Large intestine (tissue), 12 donors: ENCODE measurements at places on chromosomes 12 and 14. TPM values are rescaled to one million over a fixed set of nuclear protein-coding genes. Genes with fewer than 3 reads are reported as not detected.

The RHOJ gene
- 20.7 TPM for polyA plus RNA-seq

The GZMH gene
- 0.70 TPM for polyA plus RNA-seq

The TTC9 gene
- polyA plus RNA-seq: 1.9 TPM

The LBHD2 gene
- not detected for polyA plus RNA-seq

The ARF6 gene
- 77.2 TPM for polyA plus RNA-seq

The ESRRB gene
- 0.18 TPM for polyA plus RNA-seq

The LTB4R2 gene
- 6.0 TPM for polyA plus RNA-seq

The NAV3 gene
- 4.8 TPM for polyA plus RNA-seq

The HOXC10 gene
- 0.19 TPM for polyA plus RNA-seq

The BATF gene
- 0.67 TPM for polyA plus RNA-seq

The CLEC14A gene
- polyA plus RNA-seq: 5.9 TPM

The PLEKHH1 gene
- polyA plus RNA-seq: 110 TPM

The CAPS2 gene
- 3.1 TPM for polyA plus RNA-seq

The CFAP251 gene
- 2.2 TPM for polyA plus RNA-seq

The AICDA gene
- polyA plus RNA-seq: 1.0 TPM

The IKBIP gene
- 10.8 TPM for polyA plus RNA-seq

The WDR20 gene
- 27.1 TPM for polyA plus RNA-seq

The SIRT4 gene
- polyA plus RNA-seq: 3.2 TPM

The SLC10A1 gene
- 0.13 TPM for polyA plus RNA-seq

The NRXN3 gene
- 12.8 TPM for polyA plus RNA-seq
